SJCRH30 (cell line): ENCODE measurements at places on chromosomes 2 and 18. TPM values are rescaled to one million over a fixed set of nuclear protein-coding genes. Genes with fewer than 3 reads are reported as not detected.
A peak's percentile ranks its signal among the peaks of the same experiment; 100 is the strongest.

ADRA2B gene
- total RNA-seq = not detected in 2 replicates

GRCh38 chr18:10405816-10406663 is 48.4 kb upstream of the APCDD1 start:
- no peak for DNase-seq
- no peak overlapping the region for H3K27ac ChIP-seq
- H3K36me3 ChIP-seq = no peaks in the 10 kb centered on the region
- H3K4me1 ChIP-seq = no peaks in the 10 kb centered on the region

GRCh38 chr2:178418426-178418825 is 32.5 kb downstream of the PRKRA start:
- DNase-seq = no peak
- no peak overlapping the region for H3K4me3 ChIP-seq
- no peaks in the 10 kb centered on the region for H3K27me3 ChIP-seq

SIX3 gene
- 1.8 and 2.0 TPM in 2 replicates for total RNA-seq

CTNNA2 gene
- total RNA-seq = not detected in 2 replicates

GRCh38 chr2:221518201-221518934 is 53.7 kb downstream of the EPHA4 start:
- H3K36me3 ChIP-seq = no peaks in the 10 kb centered on the region
- no peaks in the 10 kb centered on the region for H3K27me3 ChIP-seq
- peaks cover 8% of the 10 kb centered on the region for H3K4me1 ChIP-seq
- H3K27ac ChIP-seq = peak overlapping the region; percentile 39
- no peak for DNase-seq

DNA sequence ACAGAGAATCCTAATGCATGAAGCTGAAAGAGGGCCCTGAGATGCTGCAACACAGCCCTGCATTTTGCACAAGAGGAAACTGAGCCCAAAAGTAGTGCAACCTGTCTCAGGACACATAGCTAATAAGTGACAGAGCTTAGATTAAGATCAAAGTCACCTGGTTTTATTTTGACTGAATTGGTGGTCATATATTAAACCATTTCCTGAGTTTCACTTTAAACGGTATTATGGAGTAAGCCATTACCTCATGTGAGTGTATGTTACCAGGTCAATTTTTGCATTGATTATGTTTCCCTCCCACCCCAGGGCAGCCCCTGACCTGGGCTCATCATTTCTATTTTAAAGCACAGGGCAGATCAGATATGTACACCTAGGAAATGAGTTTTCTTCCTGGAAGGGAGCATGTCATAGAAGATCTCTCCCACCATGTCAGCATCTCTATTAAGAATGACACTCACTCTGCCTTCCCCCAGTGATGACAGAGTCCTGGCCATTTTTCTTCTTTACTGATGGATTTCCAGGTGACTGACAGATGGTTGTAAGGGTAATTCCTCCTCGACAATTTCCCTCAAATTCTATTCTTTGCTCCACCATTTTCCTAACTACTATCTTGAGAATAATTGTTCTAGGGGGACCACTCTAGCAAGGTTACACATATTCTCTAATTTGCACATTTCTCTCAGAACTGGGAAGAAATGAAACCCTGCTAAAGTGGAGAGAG is 441.3 kb upstream of the SLC14A2 start:
- no peak overlapping the region for H3K27ac ChIP-seq
- DNase-seq = no peak
- H3K27me3 ChIP-seq = no peaks in the 10 kb centered on the region
- H3K4me3 ChIP-seq = no peak overlapping the region
- no peaks in the 10 kb centered on the region for H3K4me1 ChIP-seq

GAL3ST2 gene
- total RNA-seq = not detected in 2 replicates

- H3K27ac ChIP-seq = peak overlapping the region; percentile 47; the same call in 1 of the 2 replicates
- DNase-seq = peak; percentile 32
- H3K27me3 ChIP-seq = no peaks in the 10 kb centered on the region
- H3K36me3 ChIP-seq = 0 out of 2 replicates have a peak, but pooled peaks cover 2% of the 10 kb centered on the region
Measured at GRCh38 chr2:188414411-188414810, 122.7 kb downstream of the GULP1 start.

DCDC2C gene
- total RNA-seq = not detected in 2 replicates

DNA sequence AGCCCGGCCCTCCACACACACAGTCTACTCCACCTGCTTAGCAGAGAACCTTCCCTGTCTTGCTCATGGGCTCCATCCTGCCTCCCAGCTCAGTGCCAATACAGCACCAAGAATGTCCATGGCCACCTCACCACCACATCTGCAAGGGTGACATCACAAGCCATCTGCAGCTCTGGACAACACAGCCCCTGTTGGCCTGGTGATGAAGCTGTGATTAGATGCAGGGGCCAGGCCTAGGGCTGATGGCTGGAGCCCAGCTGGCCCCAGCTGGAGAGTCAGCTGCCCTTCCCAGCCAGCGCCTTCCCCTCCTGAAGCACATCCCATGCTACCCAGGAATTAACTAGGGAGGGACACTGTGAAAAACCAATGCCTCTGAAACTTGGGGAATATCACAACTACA is 91.1 kb downstream of the TTC32 start:
- no peak overlapping the region for H3K4me3 ChIP-seq
- H3K4me1 ChIP-seq = peaks cover 4% of the 10 kb centered on the region
- no peak overlapping the region for H3K27ac ChIP-seq
- no peaks in the 10 kb centered on the region for H3K36me3 ChIP-seq
- DNase-seq = no peak
- H3K27me3 ChIP-seq = no peaks in the 10 kb centered on the region

IL1B gene
- not detected in 2 replicates for total RNA-seq

DNA sequence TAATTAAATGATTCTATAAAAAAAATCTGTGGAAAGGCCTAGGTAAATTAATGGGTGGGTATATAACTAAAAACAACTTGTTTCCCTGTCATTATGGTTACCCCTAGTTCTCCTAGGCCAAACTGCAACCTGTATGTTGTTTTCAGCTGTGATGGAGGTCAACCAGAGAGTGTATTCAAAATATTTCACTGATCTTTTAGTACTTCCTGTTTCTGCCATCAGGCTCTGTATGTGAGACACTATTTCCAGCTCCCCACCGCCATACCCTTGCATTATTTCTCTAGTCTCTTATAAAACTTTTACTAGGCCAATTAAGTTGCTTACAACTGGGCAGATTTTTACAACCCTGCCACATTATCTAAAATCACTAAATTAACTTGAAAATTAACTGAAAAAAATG is 21.0 kb upstream of the CDKL4 start:
- H3K27me3 ChIP-seq = no peaks in the 10 kb centered on the region
- peaks cover 2% of the 10 kb centered on the region; the same call in 1 of the 2 replicates for H3K4me1 ChIP-seq
- peaks cover 61% of the 10 kb centered on the region for H3K36me3 ChIP-seq
- H3K4me3 ChIP-seq = no peak overlapping the region
- DNase-seq = no peak
- no peak overlapping the region for H3K27ac ChIP-seq

C2orf15 gene
- total RNA-seq = 0.24 and 0.25 TPM in 2 replicates

- H3K36me3 ChIP-seq = no peaks in the 10 kb centered on the region
- no peak overlapping the region for H3K4me3 ChIP-seq
- H3K27ac ChIP-seq = no peak overlapping the region
- H3K4me1 ChIP-seq = no peaks in the 10 kb centered on the region
- no peaks in the 10 kb centered on the region for H3K27me3 ChIP-seq
Measured at GRCh38 chr2:223474893-223475292, 127.3 kb downstream of the SCG2 start.

UPP2 gene
- total RNA-seq = not detected in 2 replicates

DNA sequence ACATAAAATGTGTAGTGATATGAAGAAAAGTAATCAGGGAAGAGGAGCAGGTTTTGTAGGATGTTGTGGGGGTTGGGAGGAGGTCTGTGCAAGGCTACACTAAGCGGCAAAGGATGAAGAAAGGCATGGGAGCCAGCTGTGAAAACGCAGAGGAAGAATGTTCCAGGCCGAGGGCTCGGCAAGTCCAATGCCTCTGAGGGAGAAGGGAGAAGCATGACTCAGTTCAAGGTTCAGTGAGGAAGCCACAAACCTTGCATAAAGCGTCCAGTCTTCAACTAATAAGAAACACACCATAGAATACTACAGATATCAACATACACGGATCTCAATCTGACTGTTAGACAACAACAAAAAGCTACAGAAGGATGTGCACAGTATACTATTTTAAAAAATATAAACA is 16.2 kb downstream of the EPB41L3 start:
- H3K4me1 ChIP-seq = no peaks in the 10 kb centered on the region
- no peaks in the 10 kb centered on the region for H3K36me3 ChIP-seq
- DNase-seq = no peak
- H3K27ac ChIP-seq = no peak overlapping the region
- H3K27me3 ChIP-seq = no peaks in the 10 kb centered on the region

GRCh38 chr2:128997166-128997866 is 678.6 kb upstream of the HS6ST1 start:
- H3K4me1 ChIP-seq = no peaks in the 10 kb centered on the region
- no peaks in the 10 kb centered on the region for H3K27me3 ChIP-seq
- H3K4me3 ChIP-seq = no peak overlapping the region
- H3K27ac ChIP-seq = no peak overlapping the region

- DNase-seq = no peak
- no peaks in the 10 kb centered on the region for H3K27me3 ChIP-seq
- no peak overlapping the region for H3K4me3 ChIP-seq
Measured at GRCh38 chr2:127721311-127721977, 20.1 kb downstream of the SFT2D3 start.

- no peak overlapping the region for H3K27ac ChIP-seq
- no peaks in the 10 kb centered on the region for H3K36me3 ChIP-seq
- no peak overlapping the region for H3K4me3 ChIP-seq
- peaks cover 23% of the 10 kb centered on the region; the same call in 1 of the 2 replicates for H3K4me1 ChIP-seq
Measured at GRCh38 chr2:232511336-232511890, 8.8 kb upstream of the PRSS56 start.

DNA sequence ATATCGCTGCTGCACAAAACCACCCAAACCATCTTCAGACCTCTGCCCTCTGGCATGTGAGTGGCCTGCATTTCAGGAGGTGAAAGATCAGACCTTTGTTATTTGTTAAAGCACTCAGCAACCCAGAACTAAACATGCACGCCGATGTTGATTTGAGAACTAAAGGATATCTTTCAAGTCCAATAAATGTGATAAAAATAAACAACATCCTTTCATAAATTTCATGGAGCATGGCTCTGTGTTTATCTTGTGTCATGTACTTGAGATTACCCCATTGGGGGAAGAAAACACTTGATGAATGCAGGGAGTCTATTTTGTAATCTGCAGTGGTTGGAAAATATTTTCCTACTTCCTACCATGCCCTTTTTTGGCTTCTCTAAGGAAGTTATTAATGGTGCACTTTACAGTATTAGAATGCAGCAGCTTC is 70.8 kb upstream of the GATA6 start:
- no peaks in the 10 kb centered on the region for H3K27me3 ChIP-seq
- no peaks in the 10 kb centered on the region for H3K4me1 ChIP-seq
- DNase-seq = no peak
- H3K4me3 ChIP-seq = no peak overlapping the region

- H3K36me3 ChIP-seq = no peaks in the 10 kb centered on the region
- H3K4me1 ChIP-seq = no peaks in the 10 kb centered on the region
- no peak for DNase-seq
- no peak overlapping the region for H3K4me3 ChIP-seq
- H3K27me3 ChIP-seq = no peaks in the 10 kb centered on the region
Measured at GRCh38 chr2:179619947-179620467, 241.4 kb downstream of the ZNF385B start.

DNA sequence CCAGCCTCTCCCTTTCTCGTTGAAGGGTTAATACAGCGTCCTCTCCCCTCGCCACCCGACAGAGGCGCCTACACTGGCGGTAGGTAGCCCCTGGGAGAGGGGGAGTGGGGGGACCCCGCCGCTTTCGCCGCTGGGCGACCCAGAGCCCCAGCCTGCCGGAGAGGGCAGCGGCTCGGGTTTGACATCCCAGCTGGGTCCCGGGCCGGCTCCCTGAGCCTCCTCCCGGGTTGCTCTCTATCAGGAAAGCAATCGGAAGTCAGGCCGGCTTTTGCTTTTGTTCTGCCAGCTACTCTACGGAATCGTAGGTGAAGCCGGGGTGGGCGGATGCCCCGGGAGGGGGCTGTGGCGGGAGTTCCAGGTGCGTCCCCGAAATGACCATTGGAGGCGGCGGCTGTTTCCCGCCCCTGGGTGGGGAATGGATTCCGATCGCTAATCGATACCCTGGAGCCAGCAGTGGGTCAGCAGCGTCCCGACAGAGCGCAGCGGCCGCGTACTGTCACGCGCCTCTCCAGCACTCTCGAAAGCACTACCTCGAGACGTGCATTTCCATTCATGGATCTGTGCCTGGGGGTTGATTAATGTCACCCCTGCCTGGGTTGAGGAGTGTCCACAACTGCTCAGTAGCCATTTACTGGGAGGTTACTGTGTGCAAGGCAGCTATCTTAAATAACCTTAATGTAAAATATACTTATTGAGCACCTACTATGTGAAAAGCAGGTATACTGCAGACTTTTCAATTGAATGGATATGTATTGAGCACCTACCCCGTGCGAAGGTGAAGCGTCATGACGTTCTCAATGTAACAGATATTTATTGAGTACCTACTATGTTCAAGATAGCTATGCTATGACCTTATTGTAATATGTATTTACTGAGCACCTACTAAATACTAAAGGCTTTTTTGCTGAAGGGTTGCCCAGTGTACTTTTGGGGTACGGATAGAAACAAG is 1.1 kb downstream of the MAPK4 start:
- no peak for DNase-seq
- peak overlapping the region; percentile 36; the same call in 1 of the 2 replicates for H3K4me3 ChIP-seq
- no peaks in the 10 kb centered on the region for H3K36me3 ChIP-seq

DNA sequence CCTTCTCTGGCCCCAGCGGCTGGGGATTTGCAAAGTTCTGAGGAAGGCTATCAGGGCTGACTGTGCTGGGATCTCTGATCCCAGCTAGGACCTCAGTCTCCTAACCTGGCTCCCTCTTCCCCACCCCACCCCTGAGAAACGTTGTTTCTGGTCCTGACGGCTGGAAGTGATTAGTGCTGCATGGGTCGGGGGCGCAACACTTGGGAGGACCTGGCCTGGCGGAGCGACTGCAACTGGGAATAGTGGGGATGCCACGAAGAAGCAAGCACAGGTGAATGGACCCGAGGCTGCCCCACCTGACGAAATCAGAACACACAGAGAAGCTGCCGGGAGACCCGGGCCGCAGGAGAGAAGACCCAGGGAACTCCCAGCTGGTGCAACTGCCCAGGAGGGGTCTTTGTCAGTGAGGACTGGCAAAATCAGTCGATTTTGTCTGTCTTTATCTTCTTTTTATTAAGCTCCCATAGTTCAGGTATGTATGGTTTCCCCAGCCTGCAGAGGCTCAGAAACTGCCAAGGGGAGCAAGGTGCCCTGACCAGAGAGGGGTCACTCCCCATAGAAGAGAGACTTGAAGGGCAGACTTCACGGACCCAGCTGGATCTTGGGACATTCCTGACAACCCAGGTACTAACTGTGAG is 656 bp upstream of the LBX2 start:
- H3K36me3 ChIP-seq = no peaks in the 10 kb centered on the region
- no peak for DNase-seq
- H3K4me1 ChIP-seq = no peaks in the 10 kb centered on the region

RRM2 gene
- 417 and 456 TPM in 2 replicates for total RNA-seq
